ENCODE measurements at places on chromosomes 2 and 18. TPM values are rescaled to one million over a fixed set of nuclear protein-coding genes. Genes with fewer than 3 reads are reported as not detected.

Gene BOLL
- total RNA-seq, result 0.62 TPM

Gene ARHGAP28
- total RNA-seq, result 26.1 TPM

Gene PROC
- total RNA-seq, result 0.04 TPM

Gene ALPG
- total RNA-seq, result not detected

Gene CNDP1
- 0.13 TPM for total RNA-seq

Gene DRC1
- 0.31 TPM for total RNA-seq

Gene DBI
- total RNA-seq, result 179 TPM

Gene RFX8
- 1.9 TPM for total RNA-seq

Gene APOB
- total RNA-seq, result 0.35 TPM

Gene HOXD12
- not detected for total RNA-seq

Gene SFTPB
- not detected for total RNA-seq

Gene TLX2
- total RNA-seq, result not detected

Gene HOXD9
- 0.75 TPM for total RNA-seq

Gene OTOS
- total RNA-seq, result not detected

Gene NT5C1B
- not detected for total RNA-seq

Gene POU3F3
- total RNA-seq, result 0.13 TPM

Gene ITGA4
- total RNA-seq, result 19.5 TPM

Gene ZAP70
- 3.2 TPM for total RNA-seq

Gene UGT1A3
- total RNA-seq, result not detected

Gene SEH1L
- total RNA-seq, result 16.6 TPM

Gene HOXD8
- 13.9 TPM for total RNA-seq

Gene SLC4A5
- total RNA-seq, result 2.2 TPM

Gene SPP2
- not detected for total RNA-seq

Gene SERPINE2
- 59.6 TPM for total RNA-seq

Gene SLC14A1
- 1.3 TPM for total RNA-seq

Gene MAL
- total RNA-seq, result 2.4 TPM

Gene PROM2
- 0.66 TPM for total RNA-seq

Gene EGR4
- total RNA-seq, result not detected

Gene ZC3H6
- total RNA-seq, result 8.2 TPM

Gene GULP1
- total RNA-seq, result 32.8 TPM

Gene ABCB11
- 0.04 TPM for total RNA-seq

Gene ANKRD23
- 6.5 TPM for total RNA-seq

Gene C2orf78
- total RNA-seq, result not detected

Gene CAMKMT
- 4.4 TPM for total RNA-seq

Gene RAD51AP2
- under 0.01 TPM for total RNA-seq

Gene STAT4
- total RNA-seq, result 1.6 TPM

Gene SULT1C2
- total RNA-seq, result 0.13 TPM

Gene TEKT4
- not detected for total RNA-seq

Gene LHCGR
- total RNA-seq, result 0.44 TPM

Gene TBR1
- not detected for total RNA-seq

Gene REG3A
- total RNA-seq, result not detected

Gene EPB41L3
- total RNA-seq, result 80.6 TPM

Gene IL1RN
- total RNA-seq, result 0.22 TPM

Gene ERBB4
- total RNA-seq, result 12.7 TPM

Gene SERPINB4
- total RNA-seq, result not detected

Gene AQP12B
- total RNA-seq, result not detected

Gene NLRC4
- total RNA-seq, result 0.40 TPM

Gene TUBA4B
- 0.04 TPM for total RNA-seq

Measured in muscle of leg (tissue), 16 donors.